ENCODE measurements at places on chromosomes 13 and 19. TPM values are rescaled to one million over a fixed set of nuclear protein-coding genes. Genes with fewer than 3 reads are reported as not detected.

- no peak for DNase-seq
Observed at GRCh38 chr19:34707661-34708060, 26.4 kb upstream of the ZNF181 start.

DNA sequence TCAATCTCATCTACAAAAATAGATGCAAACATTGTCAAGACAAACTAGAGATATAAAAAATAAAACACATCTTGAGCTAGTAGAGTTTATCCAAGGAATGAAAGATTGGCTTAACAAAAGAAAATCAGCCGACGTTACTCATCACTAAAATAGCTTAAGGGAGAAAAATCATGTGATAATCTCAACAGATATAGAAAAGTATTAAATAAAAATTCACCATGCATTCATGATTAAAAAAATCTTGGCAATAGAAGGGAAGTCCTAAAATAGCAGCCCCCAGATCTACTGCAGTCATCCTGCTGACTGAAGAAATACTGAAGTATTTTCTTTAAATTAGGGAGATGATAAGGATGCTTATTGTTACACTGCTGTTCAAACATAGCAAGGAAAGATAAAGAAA lies 12.6 kb upstream of the DCLK1 start:
- no peak for DNase-seq

DNA sequence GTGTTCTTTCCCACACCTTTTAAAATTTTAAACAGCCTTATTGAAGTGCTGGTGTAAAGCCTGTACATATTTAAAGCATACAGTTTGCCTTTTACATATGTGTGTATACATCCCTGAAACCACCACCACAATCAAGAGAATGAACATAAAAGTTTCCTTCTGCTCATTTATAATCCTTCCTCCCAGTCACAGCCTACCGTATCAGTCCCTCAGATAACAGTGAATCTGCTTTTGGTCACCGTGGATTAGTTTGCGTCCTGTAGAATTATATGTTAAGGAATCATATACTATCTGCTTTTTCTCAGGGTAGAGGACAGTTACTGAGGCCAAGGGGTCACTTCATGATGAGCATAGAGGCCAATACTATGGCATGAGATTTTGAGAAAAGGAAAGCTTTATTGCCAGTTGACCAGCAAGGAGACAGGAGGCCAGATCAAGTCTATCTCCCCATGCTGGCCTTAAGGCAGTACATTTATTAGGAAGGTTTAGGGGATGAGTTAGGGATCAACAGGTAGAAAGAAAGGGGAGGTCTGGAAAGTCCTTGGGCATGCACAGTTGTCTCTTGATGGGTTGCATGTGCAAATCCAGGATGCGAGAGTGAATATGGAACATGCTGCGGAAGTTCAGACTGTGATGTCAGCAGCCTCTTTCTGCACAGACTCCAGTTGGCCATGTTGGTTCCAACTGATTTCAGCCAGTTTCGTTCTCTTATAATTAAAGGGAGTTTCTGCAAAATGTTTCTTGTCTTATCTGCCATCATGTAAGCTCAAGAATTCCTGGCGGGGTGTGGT lies 36.3 kb upstream of the LSM14A start:
- no peak for DNase-seq

GRCh38 chr13:80336370-80336769 lies 4.6 kb downstream of the SPRY2 start:
- DNase-seq: no peak

DNA sequence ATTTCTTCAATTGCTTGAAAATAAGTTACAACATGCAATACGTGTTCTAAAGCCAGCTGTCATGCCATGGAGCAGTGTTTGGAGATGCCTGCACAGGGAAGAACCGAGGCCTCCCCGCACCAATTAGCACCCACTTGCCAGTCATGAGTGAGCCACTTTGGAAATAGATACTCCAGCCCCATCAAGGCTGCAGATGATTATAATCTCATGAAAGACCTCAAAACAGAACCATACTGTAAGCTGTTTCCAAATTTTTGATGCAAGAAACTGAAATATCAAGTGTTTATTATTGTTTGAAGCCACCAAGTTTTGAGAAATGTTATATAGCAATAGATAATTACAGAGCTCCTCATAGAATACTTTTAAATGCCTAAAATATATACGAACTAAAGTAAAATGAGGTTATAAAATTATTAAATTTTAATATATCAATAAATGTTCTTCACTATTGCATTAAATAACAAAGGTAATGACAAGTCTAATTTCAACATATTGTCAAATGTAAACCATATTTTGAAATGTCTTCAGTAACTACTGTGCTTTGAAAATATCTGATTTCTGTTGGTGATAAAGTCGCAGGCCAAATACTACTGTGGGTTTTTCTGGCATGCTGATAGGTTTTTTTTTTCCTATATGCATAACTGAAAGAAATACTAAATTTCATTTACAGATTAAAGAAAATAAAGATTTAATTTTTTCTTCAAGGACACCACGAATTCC lies 43.0 kb downstream of the DIAPH3 start:
- DNase-seq: no peak

DNA sequence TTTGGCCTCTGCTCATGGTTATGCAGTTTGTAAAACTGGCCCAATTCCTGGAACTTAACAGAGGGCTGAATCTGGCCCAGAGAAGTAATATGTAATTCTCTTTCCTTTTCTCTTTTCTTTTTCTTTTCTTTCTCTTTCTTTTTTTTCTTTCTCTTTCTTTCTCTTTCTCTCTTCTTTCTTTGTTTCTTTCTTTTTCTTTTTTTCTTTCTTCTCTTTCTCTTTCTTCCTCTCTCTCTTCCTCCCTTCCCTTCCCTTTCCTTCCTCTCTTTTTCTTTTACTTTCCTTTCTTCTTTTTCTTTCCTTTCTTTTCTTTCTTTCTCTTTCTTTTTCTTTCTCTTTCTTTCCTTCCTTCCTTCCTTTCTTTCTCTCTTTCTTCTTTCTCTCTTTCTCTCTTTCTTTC lies 88.8 kb upstream of the SLITRK5 start:
- DNase-seq: no peak

GRCh38 chr13:49454388-49455006 lies 10.4 kb downstream of the SETDB2 start:
- peak; percentile 12 for DNase-seq

DNA sequence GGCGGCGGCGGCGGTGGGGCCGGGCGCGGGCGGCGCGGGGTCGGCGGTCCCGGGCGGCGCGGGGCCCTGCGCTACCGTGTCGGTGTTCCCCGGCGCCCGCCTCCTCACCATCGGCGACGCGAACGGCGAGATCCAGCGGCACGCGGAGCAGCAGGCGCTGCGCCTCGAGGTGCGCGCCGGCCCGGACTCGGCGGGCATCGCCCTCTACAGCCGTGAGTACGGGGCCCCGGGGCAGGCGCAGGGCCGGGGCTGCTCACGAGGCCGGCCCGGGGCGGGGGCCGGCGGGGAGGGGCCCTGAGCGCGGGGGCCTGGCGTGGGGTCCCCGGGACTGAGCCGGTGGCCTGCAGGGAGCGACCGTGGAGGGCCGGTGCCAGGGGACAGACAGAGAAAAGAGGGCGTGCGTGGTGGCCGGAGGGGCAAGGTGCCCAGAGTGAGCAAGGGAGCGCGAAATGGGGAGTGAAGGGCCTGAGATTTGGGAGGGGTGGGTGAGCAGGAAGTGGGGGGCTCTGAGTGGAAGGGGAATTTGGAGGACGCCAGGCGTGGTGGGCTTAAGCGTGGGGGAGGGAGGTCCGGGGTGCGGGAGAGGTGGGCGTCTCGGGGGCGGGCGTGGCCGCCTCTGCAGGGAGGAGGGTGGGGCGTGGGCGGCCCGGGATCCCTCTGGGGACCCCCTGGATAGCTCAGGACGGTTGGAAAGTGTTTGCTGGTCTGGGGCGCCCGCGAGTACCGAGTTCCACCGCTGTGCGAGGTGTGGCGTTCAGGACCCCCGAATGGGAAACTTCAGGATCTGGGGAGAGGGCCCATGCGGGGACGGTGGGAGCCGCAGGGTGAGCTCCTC lies 575 bp downstream of the CARM1 start:
- DNase-seq: no peak

GRCh38 chr13:110856942-110857835 lies 57.7 kb downstream of the ANKRD10 start:
- no peak for DNase-seq

GRCh38 chr19:58305932-58306323 lies 751 bp downstream of the ERVK3-1 start:
- no peak for DNase-seq

DNA sequence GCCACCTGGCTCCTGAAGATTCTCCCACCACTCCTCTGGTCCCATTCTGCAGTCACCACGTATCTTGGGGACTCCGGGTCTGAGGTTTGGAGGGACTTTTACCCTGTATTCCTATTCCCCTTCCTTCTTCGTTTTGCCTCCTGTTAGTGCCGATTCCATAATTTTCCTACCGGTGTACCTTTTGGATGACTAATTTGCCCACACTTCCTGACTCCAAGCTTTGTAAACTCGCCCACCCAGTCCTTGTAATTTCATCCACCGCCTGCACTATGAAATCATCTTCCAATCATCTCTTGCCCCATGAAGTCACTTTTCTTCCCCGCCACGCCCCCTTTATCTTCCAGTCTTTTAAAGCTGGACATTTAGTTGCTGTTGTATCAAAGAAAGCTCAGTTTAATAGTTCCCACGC lies 572 bp downstream of the UCHL3 start:
- DNase-seq: peak; percentile 71

GRCh38 chr13:41942462-41943094 lies 18.3 kb downstream of the VWA8 start:
- peak; percentile 48 for DNase-seq

GRCh38 chr13:41562083-41562482 lies 104.7 kb downstream of the RGCC start:
- peak; percentile 88 for DNase-seq

DNA sequence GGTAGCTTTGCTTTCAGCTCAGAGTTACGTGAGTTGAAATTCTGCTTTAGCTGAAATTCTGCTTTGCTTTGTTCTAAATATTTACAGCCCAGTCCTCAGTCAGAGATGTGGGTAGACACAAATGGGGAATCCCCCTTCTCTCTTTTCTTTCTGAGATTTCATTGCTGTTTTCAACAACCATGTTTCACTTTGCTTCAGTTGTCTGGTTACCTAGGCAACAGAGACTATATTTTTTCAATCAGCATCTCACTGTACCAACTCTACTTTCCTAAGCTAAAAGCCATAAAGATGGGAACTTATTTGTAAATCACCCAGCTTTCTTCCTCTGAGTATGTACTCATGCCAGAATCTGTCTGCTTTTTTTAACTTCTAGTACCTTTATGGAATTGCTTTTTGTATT lies 509.0 kb downstream of the OLFM4 start:
- no peak for DNase-seq

- no peak for DNase-seq
Observed at GRCh38 chr13:61156753-61157152, 258.9 kb downstream of the PCDH20 start.

DNA sequence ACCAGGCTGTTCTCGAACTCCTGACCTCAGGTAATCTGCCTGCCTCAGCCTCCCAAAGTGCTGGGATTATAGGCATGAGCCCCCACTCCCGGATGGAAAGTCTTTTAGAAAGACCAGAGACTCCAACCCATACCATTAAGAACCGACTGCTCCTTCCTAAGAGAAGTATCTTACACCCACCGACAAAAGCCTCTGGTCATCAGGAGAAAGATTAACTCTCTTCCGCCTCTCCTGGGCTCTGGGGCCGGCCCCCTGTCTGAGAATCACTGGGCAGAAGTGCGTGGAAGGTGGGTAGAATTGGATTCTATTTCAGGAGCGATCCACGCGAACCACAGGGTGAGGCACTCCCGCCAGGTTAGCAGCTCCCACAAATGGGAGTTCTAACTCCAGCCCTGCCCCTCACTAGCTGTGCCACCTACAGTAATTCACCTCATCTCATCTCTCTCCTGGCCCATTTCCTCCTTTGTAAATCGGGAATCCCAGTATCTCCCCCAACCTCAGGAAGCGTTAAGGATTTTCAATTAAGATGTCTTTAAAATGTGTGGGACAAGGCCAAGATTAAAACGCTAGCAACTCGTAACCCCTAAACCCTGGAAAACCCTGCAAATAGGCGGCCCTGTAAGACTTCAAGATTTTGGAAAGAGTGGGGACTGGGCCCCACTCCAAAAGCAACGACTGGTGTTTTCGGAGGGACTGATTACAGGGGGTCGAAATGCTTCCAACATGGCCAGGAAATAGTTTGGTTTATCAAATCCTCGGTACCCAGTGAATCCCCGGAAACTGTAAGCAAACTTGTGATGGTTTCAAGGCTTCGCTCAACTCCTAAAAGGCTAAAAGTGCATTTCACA lies 1.3 kb downstream of the HNRNPL start:
- DNase-seq: no peak

GRCh38 chr13:32726374-32727037 lies 140.3 kb downstream of the PDS5B start:
- DNase-seq: no peak

DNA sequence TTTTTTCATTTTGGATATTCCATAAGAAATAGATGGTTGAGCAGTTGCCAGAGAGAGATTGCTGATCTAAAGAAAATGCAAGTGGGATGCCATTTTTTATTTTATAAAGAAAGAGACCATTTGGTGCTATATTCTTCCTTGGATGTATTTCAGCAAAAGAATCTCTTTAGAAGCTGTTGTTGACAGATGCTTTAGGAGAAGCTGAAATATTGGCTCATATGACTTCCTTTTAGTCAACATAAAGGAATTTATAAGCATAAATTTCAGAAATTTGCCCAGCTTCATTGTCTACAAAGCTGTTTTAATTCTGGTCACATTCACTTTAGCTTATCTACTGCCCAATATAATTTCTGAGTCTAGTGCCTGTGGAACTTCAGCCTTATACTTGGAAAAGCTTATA lies 36.9 kb downstream of the POLR1D start:
- peak; percentile 49 for DNase-seq

DNA sequence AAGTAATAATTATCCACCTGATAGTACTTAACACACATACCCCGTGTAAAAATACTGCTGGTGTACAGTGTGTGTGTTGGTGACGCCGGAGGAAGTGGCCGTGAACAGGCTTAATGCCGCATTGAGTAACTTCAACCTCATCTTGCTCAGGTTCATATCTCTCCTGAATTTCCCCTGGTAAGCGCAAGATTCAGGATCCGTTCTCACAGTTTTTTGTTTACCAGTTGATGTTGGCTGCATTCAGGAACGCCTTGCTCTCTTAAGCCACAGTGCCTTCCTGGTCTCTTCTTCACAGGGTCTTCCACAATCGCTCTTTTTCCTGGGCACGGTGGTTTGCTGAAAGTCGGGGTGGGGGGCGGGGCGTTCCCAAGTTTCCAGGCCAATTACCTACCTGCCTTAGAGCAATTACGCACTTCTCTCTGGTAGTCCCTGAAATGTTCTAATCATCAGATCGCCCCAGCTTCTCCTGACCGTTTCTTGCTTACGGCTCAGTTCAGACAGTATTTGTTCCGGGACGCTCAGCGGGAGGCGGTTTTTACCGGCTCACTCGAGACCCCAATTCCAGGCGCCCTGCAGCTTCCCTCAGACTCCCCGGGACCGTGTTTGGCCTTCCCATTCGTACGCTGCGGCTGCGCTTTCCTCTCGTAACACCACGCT lies 706 bp upstream of the DNAJC3 start:
- peak; percentile 16 for DNase-seq

GRCh38 chr13:23147827-23148226 lies 33.0 kb upstream of the SGCG start:
- no peak for DNase-seq

Gene F10
- 1.1 TPM for total RNA-seq

Gene B3GLCT
- 10.5 TPM for total RNA-seq

Gene ZNF552
- 2.2 TPM for total RNA-seq

Gene POLR1G
- total RNA-seq: 24.6 TPM

Gene EBI3
- 0.11 TPM for total RNA-seq

Gene TMEM190
- not detected for total RNA-seq

Gene SPINT2
- 0.46 TPM for total RNA-seq

Gene TBXA2R
- total RNA-seq: 0.64 TPM

Gene TNFSF9
- total RNA-seq: 1.3 TPM

Gene BEST2
- total RNA-seq: 0.45 TPM

Gene CGB2
- 0.26 TPM for total RNA-seq

Gene ZNF556
- total RNA-seq: 8.3 TPM

Gene SLC46A3
- total RNA-seq: 7.9 TPM

Gene OR7C1
- 0.06 TPM for total RNA-seq

Measured in LHCN-M2 (cell line).